ENCODE measurements at places on chromosomes 12 and 14.

DNA sequence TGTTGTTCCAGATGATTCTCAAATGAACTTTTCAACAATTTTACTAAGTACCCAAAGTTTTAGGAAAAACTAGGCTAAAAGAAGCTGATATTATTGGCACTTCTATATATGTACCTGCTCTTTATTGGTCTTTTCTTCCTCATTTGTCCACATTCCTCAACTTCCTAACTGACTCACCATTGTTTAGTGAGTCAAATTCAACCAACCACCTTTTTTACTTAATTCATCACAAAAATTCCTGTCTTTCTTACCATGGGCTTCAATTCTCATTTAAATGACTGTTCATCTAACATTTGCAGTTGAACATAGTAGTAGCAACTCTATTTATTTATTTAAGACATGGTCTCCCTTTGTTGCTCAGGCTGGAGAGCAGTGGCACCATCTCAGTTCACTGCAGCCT, 47.6 kb upstream of the SLC2A13 start:
- no peak for DNase-seq

GRCh38 chr12:115988212-115988611, 289.3 kb downstream of the MED13L start:
- DNase-seq, result no peak

DNA sequence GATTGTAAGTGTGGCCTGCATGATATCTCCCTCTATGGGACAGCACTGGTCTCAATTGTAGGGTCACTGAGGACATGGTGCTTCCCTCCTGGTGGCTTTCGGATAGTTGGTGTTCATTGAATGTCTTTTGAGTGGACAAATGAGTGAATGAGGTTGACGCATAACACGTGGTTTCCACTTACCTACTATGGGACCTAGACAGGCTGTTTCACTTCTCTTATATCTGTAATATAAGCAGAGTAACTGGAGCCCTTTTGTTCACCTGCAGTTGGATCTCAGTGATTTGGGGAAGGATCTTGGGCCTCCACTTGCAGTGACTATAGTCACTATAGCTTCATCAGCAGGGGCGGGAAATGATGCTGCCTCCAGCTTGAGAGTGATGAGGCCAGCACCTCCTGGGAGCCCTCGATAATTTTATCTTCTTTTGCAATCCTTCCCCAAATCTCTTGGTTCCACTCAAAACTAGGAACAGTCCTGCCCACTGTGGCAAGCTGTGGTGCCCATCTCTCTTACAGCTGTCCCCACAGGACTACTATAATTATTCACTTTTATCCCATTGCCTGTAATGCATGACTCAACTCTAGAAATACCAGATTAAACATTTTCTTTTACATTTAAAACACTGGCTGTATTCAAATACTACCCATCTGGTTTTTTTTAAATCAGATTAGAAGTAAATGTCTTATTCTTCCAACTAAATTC, 242.9 kb downstream of the CHST11 start:
- DNase-seq, result no peak

- no peak for DNase-seq
These were observed 33.8 kb downstream of the SPTB start for GRCh38 chr14:64845878-64846277.

GRCh38 chr14:104936361-104937155, 11.9 kb downstream of the PLD4 start:
- DNase-seq, result no peak

- DNase-seq, result no peak
These were observed 3.1 kb downstream of the ADCY4 start for GRCh38 chr14:24331731-24332267.

DNA sequence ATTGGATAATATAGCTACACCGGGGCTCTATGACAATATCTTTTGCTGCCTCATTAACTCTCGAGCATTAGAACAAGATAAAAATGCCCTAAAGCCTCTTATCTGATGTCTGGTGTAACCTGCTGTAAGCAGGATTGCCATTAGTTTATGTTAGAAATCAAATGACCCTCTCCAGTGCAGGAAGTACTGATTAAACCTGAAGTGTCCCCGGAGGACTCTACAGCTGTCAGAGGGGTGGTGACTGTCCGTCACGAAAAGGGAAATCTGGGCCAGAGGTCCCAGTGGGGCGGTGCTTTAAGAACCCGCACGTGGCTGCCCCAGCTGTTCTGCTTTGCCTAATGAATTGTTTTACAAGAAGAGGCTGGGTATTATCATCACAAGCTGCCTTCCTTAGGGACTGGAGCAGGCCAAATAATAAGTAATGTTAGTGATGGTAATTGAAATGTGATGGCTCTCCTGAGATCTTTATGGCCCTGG, 55.7 kb downstream of the LIN52 start:
- DNase-seq, result no peak

DNA sequence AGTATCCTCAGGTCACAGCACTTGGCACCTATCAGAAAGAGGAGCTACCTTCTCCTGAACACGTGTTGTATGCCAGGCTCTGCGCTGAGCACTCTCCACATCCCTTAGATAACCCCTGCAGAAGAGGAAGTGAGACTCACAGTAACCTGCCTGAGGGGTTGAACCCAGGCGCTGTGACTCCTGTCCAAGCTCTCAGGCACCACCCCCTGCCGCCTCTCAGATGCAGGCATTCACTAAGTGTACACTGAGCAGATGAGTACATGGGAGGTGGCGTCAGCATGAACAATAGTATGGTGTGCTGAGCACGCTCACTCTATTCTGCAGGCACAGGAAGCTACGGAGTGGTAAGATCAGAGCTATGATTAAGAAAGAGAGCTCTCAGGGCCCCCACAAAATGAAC, 21.0 kb upstream of the RIC8B start:
- DNase-seq, result no peak

DNA sequence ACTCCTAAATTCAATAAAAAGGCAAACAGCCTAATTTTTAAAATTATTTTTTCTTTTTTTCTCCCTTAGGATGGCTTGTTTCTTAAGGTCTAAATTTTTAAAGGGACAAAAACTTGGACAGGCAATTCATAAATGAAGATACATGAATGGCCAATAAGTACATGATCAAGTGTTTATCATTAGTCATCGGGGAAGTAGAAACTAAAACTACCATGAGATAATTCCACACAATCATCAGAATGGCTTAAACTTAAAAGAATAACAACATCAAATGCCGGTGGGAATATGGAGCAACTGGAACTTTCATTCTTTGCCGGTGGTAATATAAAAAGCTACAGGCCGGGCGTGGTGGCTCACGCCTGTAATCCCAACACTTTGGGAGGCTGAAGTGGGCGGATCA, 29.1 kb downstream of the MOK start:
- no peak for DNase-seq

DNA sequence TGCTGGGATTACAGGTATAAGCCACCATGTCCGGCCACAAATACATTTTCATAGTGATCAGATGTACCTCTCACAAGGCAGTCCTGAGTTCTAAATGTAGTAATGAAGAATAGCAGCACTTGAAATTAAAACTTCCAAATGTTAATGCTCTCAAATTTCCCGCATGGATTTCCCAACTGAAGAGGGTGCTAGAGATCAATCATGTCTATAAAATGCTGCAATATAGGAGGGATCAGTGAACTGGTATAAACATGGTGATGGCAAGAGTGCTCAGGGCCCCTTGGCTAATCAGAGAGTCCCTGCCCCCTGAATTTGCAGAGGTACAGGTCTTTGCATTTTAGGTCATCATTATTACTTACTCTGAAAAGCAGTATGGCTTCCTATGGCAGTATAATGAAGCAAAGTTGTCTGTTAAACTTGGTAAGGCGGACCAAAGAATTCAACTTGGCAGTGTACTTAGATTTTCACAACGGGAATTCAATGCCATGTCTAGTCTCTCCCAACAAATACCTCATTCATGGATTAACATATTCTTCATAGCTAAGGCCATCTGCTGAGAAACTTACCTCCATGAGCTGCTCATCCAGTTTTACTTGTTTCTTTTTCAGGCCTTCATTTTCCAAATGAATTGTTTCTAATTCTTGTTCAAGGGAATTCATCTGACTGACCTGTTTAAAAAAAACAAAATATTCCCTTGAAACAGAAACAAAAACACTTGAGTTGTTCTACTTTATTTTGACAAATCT, 67.0 kb upstream of the SAV1 start:
- no peak for DNase-seq

DNA sequence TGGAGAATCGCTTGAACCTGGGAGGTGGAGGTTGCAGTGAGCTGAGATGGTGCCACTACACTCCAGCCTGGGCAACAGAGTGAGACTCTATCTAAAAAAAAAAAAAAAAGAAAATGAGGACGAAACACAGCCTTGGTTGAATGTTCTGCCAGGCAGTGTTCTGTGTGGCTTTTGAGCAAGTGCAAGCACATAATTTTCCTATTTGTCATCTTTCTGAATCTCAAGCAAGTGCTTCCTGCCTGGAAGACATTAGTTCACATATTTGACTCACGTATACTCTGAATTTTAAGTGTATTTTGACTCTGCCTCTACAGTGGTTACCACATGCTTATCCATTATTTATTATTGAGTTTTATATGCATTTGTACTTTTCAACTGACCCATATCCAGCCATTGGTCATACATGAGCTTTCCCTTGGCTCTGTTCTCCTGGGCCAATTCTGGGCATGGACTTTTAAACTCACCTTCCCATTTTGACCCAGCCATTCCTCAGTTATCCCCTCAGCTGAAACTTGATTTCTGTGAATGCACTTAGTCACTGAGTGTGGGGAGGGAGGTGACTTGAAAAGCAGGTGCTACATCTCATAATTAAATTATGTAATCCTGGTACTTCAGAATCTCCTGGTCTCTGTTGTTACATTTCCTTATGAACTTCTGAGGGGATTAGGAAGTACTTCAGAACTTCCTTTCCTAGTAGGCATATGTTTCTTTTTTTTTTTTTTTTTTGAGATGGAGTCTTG, 8.1 kb downstream of the OR10G2 start:
- no peak for DNase-seq

DNA sequence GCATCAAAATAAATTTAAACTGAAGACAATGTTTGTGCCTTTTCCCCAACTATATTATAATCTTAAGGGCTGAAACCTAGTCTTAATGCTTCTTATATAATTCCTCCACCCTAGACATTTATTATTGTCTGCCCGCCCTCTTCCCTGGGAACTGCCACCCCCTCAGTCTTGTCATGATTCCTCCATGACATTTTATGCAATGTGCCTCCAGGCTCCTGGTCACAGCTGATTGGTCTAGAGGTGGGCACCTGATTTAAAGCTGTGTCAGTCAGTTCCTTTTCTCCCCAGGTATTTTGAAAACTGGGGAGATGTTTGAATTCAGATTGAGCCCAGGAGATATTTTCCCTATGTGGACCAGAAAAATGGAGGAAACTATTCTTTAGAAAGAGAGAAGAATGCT, 401.4 kb downstream of the PCNX1 start:
- DNase-seq, result no peak

GRCh38 chr14:22557846-22558220, 31.2 kb downstream of the DAD1 start:
- no peak for DNase-seq

- DNase-seq, result no peak
These were observed 687.6 kb downstream of the FLRT2 start for GRCh38 chr14:86217523-86217922.

DNA sequence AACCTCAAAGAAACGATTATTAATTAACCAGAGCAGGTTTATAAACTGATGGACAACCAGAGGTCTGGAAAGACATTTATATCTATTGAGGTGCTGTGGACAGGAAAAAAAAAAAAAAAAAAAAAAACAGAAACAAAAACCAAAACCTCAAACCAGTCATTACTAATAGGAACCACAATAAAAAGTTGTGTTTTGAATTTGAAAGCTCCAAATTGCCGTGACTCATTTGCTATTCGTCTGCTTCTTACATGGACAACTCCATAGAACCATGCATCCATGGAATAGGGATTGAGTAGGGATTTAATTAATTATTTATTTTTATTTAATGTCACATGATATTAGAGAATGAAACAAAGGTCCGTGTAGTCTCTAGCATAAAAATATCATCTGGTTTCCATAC, 134.1 kb upstream of the SSTR1 start:
- no peak for DNase-seq

- no peak for DNase-seq
These were observed 2.1 kb downstream of the NOXRED1 start for GRCh38 chr14:77421201-77421600.

- no peak for DNase-seq
These were observed 10.7 kb downstream of the PRH1 start for GRCh38 chr12:10873378-10873777.

DNA sequence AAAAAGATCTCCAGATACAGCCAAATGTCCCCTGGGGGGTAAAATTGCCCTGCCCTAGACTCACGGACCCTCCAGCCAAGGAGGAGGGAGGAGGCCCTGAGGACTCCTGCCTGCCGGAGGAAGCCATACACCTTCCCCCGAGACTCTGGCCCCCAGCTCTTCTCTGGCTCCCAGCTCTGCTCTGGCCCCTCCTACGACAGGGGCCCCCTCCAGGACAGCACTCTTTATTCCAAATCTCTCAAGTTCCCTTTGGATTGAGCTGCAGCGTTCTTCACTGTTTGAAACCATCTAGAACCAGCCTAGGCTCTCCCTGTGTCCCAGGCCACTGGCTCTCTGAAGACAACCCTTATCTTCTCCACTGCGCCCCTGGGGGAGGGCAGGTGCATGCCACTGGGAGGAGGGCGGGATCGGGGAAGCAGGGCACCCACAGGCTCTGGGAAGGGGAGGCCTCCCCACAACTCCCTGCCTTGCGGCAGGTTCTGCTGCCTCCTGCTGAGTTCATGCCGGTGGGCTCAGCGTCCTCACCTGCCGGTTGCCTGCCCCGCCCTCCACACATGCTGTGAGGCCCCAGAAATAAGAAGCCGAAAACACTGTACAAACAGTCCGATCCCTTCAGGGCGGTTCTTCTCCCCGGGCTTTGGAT, 112.7 kb downstream of the DICER1 start:
- no peak for DNase-seq

- no peak for DNase-seq
These were observed 365.6 kb downstream of the BCL11B start for GRCh38 chr14:98906123-98906995.

Measured in neural crest cell (in vitro differentiated cells).